ENCODE measurements at places on chromosomes 6 and 20.

DNA sequence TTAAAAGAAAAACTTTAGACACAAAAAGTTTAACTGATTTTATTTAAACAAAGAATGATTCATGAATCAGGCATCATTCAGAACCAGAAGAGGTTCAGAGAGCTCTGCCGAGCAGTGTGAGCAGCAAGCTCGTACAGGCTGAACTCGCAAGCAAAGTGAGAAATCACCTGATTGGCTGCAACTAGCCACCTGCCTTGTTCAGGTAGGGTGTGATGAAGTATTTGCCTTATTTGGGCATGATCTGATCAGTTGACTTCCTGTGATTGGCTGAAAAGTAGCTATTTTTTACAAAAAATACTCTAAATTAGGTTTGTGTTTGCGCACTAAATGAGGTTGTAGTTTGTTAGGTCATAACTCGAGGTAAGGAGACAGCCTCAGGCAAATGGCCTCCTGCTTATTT lies 80.7 kb downstream of the HIVEP1 start:
- no peak for DNase-seq

DNA sequence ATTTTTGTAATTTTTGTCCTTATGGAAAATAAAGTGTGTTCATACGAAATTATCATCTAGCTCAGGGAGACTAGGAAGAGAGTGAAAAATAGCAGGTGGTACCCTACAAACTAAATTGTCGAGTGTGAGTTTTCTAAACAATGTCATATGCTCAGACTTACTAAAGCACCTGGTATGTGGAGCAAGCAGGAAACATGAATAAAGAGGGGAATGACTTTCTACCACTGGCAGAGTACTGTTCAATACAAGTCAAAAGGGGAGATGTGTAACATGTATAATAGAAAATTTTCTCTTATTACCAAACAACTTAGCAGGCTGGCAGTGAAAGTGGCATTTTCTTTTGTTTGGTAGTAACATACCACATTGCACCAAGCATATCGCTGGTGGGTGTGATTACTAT lies 36.1 kb downstream of the CTNNBL1 start:
- no peak for DNase-seq

DNA sequence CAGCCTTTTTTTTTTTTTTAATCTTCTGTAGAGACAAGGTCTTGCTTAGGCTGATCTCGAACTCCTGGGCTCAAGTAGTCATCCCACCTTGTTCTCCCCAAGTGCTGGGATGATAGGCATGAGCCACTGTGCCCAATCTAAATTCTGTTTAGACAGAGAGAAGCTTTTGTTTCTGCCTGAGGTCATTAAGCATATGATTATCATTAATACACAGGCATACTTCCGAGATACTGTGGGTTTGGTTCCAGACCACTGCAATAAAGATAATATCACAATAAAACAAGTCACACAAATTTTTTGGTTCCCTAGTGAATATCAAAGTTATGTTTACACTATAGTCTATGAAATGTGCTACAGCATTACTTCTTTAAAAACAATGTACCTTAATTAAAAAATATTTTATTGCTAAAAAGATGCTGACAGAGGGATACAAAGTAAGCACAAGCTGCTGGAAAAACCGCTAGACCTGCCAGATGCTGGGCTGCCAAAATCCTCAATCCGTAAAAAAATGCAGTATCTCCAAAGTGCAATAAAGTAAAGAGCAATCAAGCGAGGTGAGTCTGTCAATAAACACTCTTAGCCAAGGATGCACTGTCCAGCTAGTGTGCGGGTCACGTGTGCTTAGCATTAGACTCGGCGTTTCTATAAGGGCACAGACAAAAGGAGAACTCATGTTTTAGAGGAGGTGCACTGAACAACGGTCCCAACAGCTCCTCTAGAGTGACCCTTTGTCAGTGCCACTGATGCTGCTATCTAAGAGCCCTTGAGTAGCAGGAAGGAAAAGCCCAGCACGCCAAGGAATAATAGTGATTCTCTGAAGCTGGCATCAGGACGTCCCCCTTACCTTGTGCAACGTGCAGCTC lies 16.1 kb downstream of the TXNDC5 start:
- DNase-seq, result no peak

DNA sequence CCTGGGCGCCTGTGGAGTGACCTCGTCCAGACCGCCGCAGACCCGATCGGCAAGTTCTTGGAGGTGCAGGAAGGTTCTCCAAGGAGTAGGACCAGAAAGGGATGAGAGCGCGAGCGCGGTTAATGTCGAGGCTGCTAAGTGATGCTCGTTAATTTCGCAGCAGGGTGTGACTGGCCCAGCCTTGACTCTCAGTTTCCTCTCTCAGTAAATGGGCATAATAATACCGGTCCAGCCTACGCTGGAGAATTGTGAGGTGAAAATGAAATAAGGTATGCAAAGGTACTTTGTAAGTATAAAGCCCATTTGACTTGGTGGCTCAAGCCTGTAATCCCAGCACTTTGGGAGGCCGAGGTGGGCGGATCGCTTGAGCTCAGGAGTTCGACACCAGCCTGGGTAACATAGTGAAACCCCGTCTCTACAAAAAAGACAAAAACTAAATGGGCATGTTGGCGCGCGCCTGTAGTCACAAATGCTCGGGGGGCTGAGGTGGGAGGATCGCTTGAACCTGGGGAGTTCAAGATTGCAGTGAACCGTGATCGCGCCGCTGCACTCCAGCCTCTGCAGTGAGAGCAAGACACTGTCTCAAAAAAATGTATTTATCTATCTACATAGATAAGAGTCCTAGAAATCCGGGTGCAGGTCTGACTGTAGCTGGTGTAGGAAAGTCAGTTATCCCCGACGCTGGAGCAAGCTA lies 634 bp upstream of the BTBD9 start:
- DNase-seq, result peak; percentile 2

- no peak for DNase-seq
These were observed 285.5 kb downstream of the ZFAND3 start for GRCh38 chr6:38105066-38105465.

All from stimulated activated CD4-positive, alpha-beta T cell treated with anti-CD3 and anti-CD28 coated beads, Interleukin-4, amount 100 ng/mL, for 1 hour (primary cell).